ENCODE measurements at places on chromosomes 11 and 22.
A peak's percentile ranks its signal among the peaks of the same experiment; 100 is the strongest.

DNA sequence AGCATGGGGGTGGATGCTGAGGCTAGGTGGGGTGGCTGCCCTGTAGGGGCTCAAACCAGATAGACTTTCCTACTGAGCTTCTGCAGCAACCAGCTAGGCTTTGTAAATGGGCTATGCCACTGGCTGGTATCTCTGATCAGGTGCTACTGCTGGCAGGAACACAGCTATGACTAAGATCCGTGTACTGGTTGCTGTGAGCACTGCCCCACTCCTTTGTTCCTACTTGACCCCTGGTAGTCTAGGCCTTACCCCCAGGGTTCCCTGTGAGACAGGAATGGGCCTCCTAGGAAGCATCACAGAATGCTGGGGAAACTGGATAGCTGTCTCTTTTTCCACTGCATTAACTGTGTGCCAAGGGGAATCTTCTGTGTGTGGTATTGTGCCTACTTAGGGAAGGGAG, 58.4 kb upstream of the GAB2 start:
- DNase-seq = no peak

DNA sequence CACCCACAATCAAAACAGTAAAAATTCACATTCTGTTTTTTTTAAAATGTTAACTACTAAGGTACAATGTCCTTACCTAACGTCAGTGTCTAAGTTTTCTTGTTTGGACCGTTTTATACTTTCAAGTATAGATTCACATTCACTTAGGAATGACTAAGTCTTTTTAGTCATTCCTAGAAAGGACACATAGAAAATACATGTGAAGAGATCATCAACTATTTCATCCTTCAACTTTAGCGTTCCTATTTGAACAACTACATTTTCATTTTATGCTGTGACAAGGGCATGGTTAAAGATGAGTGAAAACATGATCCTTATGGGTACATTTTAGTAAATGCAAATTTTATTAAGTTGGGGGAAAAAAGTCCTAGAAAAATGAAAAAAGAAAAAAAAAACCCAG, 62.8 kb downstream of the DDX10 start:
- DNase-seq = no peak

- DNase-seq = no peak
These were observed 357.2 kb downstream of the OPCML start for GRCh38 chr11:133175103-133175502.

DNA sequence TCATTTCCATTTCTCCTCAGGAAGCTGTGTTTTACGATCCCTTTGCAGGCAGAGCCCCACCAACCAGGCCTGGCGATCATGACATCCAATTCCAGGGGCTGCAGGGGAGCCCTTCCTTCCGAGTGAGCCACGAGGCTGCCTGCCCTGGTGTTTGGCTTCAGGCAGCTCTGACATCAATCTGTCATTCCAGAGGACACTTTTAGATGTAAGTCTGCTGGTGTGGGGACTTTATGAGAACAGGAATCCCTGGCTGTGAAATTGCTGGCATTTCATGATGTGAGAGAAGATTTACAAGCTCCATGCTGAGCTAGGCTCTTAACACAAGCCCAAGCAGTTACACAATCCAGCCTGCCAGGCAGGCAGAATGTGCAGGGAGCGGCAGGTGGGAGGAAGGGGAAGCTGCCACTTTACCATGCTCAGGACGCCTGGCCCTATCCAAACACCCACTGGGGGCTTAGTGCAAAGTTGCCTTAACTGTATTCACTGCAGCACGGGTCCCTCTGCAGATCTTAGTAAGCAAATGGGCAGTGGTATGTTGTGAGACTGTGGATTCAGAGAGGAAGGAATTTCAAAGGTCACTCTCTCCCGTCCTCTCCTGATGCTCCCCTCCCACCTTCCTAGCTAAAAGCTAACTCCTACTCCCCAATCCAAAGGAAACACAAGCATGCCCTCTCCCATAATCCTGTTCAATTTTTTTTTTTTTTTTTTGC, 43.4 kb upstream of the MICAL2 start:
- no peak for DNase-seq

GRCh38 chr11:115548878-115549528, 44.8 kb upstream of the CADM1 start:
- no peak for DNase-seq

- no peak for DNase-seq
These were observed 1386.8 kb downstream of the BRD1 start for GRCh38 chr22:48440673-48441552.

DNA sequence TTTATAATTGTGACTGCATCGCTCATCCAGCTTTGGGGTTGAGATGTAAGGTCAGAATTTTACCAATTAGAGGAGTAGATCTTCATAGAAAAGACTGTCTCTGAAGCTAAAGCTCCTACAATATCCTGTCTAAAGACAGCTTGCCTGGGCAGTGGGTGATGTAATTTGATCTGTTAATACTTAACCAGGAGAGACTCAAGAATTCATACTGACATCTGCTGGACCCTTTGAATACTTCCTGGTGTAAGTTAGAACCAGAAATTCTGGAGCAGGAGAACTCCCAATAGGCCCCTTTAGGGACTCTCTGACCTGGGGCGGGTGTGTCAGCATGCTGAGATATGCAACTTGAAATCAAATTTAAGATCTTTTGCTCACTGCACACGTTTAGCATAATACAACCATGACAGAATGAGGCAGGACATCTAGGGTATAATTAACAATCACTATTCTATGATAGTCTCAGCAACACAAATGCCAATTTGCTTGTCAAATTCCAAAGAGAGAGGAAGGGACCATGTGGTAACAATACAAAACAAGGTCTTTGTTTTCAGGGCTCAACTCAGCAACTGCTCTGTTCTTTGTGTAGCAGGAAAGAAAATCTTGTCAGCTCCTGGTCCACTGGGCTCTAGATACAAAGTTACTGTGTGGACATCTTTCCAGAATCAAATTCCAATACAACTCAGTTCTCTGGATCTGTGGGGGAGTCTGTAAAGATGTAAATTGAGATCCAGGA, 143.9 kb downstream of the INSC start:
- peak; percentile 93 for DNase-seq

DNA sequence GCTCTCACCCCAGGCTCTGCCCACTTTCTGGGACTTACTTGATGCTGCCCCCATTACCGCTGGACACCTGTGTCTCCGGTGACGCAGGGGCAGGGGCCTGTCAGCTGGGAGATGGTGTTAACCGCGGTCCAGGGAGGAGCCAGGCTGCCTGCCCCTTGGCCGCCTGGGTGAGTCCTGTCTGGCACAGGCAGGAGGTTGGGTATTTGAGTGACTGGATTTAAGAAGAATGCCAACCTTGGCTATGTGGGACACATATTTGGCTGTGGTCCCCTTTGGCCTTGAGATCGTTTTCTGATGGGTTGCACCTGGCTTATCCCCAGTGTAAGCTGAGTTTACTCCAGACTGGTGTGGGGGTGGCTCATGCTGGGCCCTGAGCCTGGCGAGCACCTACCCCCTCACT, 2.5 kb downstream of the MUC6 start:
- DNase-seq = no peak

DNA sequence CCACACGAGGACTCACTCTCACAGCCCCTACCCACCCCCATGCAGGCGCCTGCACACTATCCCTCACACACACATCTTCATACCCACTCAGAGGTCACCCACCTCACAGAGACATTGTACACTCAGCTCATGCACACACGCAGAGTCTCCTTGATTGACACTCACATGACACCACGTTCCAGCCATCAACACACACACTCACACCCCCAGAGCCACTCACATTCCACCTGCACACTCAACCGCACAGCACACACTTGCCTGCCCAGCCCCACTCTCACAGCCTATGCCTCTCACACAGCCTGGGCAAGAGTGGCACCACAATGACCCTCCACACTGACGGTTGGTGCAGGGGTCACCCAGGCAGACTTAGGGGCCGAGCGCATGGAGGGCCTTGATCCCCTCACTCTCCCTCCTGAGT, 2.2 kb downstream of the SPI1 start:
- DNase-seq = no peak

GRCh38 chr11:119370486-119371046, 10.9 kb downstream of the USP2 start:
- DNase-seq = no peak

DNA sequence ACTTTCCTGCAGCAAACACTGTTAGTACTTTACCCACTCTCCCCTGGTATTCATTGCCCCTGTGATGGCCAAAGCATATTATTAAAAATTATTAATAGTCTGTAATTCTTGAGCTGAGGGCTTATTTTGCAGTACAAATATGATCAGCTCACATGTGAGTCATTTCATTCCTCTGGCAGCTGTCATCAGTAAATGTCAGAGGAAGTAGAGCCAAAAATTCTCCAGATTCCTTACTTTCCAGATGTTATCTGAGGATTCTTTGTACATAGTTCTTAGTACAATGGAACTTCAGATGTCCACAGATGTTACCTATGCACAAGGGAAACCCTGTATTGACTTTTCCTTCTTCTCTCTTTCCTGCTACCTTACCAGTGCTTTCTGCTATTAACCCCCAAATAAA, 12.5 kb downstream of the OR5B3 start:
- DNase-seq = no peak

DNA sequence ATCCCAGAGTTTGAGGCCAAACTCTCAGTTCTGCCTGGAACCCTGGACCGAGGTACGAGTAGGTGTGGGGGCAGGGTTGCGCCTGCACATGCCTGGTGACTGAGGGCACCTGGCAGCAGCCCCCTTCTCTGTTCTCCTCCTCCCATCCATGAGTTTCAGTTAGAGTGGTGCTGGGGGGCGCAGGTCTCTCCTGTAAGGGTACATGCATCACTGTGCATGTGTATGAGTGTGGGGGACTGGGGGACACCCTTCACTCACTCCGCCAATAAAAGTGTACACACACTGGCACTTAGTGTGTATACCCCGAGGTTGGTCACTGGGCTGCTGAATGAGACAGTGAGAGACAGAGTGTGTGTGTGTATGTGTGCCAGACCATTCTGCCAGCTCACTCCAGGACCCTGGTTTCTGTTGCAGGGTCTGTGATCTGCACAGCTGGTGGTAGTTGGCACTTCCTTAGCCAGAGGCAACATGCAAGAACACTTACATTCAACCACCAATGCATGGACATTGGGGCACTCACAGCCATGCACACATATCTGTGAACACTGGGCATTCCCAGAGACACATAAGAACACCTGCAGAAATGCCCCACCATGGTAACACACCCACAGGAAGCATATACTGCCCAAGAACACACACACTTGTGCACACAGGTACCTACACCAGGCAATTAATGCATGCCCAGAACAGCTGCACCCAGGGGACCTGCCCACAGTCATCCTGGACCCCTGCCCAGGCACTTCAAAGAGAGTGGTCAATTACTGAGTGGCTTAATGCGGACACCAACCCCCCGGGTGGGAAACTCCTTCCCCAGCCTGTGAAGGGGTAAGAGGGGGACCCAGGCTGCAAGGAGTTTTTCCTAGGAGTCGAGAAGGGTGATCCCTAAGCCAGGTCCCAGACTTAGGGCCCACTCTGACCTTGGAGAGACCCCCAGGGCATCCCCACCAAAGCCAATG, 1.2 kb upstream of the NRXN2 start:
- DNase-seq = no peak

DNA sequence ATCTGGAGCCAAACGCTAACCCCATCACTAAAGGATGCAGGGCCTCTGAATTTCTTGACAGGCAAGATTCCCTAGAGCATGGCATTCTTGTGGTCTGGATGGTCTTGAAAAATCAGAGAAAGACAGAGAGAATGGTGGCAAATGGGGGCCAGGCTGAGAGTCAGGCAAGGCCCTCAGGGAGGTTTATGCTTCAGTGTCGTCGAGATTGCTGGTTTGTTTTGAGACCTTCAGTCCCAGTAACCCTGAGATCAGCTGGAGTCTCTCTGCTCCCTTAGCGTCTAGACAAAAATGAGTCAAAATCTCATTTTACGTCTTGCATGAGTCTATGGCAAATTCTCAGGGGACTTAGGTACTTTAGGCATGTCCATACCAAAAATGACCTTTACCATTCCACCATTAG, 539.3 kb downstream of the SOX6 start:
- DNase-seq = no peak

DNA sequence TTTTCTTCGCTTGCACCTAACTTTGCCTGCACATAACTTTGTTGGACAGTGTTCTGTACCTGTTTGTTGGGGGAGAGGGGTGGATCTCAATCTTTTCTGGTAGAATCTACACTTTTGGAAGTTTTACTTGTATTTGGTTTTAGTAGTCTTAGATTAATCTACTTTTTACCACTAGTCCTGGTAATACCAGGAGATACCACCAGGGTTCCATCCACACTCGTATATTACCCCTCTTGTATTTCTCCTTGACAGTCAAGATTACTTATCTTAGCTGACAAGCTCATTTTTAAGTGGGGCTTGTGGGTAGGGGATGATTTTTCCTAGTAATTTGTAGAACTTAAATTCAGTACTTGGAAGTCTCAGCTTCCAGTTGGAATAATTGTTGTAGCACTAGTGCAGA, 37.3 kb upstream of the TECTA start:
- DNase-seq = no peak

DNA sequence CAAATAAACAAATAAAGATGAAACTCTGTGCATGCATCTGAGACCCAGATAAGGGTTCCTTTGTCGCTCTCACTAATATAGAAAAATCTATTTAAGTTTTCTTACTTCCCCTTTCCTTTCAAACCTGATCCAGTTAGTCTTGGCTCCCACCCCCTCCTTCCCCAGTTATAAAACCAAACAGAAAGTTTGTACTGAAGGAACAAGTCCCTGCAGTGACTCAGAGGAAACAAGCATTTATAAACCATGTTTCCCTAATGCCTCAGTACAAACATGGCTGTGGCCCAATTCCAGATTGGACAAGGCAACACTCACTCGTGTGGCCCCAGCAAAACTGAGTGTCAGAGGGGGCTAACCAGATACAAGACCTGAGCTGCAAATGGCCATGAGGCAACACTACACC, 65.5 kb upstream of the ARHGAP20 start:
- peak; percentile 38 for DNase-seq

DNA sequence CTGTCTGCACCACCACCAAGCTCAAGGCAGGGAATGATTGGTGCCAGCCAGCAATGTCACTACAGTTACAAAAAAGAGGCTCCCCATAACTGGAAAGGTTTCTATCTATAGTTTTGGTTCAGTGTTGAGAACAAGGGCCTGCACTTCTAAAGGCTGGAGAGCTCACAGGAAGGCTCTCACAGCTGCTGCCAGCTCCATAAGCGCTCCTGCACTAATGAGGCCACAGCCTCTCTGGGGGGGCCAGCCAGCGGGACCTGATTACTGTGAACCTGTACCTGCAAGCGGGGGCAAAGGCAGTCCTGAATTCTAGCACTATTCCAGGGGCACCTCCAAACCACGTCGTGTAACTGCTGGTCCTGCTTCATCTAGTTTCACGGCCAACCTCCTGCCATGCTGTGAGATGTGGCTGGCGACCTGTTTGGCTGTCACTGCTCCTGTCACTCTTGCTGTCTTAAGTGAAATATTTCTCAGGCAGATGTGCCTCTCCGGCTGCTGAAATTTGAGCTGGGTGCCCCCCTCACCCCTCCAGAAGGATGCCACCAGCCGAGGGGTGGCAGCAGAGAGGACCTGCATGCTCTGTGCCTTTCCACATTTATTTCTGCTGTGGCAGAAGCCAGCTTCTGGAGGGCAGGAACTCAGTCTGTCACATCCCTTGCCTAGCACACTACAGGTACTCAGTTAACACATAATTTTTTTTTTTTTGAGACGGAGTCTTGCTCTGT, 53.3 kb upstream of the ARFGAP3 start:
- DNase-seq = no peak

GRCh38 chr11:63892228-63892627, 24.7 kb downstream of the RCOR2 start:
- no peak for DNase-seq

Data from pons (tissue), 1 donor.